ENCODE measurements at places on chromosomes 12 and 14.

- DNase-seq, result peak; percentile 37
Measured at GRCh38 chr14:56339855-56340701, 221.9 kb downstream of the PELI2 start.

- DNase-seq, result no peak
Measured at GRCh38 chr12:77514511-77514910, 316.2 kb upstream of the NAV3 start.

DNA sequence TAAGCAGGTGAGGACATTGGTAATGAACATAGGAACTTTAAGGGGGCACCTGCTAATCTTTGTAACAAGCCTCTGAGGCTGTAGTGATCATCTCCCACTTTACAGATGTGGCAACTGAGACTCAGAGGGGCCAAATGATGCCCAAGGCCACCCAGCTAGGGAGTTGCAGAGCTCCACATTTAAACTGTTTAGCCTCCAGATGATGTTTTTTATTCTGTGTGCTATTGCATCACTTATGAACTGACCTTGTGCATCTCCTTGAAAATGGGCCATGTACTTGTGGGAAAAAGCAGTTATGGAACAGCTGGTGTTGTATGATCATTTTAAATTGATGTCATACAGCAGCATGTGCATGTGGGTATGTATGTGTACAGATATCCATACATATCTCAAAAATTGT lies 41.4 kb downstream of the TPCN1 start:
- DNase-seq, result no peak

- no peak for DNase-seq
Measured at GRCh38 chr14:81936348-81936747, 402.7 kb upstream of the SEL1L start.

DNA sequence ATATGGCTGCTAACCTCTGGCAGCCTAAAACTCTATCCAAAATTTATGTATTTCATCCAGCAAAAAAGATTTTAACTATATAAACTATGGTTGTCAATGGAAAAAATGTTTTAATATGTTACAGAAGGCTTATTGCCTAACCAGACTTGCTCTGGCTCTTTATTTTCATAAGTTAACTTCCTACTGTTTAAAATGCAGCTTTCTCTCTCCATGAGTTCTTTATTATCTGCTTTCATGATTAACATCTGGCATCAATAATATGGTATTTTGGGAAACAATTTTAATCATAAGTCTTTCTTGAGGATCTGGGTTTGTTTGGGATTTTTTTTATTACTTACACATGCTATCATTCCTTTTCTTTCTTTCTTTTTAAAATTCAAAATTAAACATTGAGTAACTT lies 20.5 kb downstream of the KERA start:
- no peak for DNase-seq

GRCh38 chr14:101069666-101070362 lies 166.3 kb upstream of the RTL1 start:
- DNase-seq, result no peak

DNA sequence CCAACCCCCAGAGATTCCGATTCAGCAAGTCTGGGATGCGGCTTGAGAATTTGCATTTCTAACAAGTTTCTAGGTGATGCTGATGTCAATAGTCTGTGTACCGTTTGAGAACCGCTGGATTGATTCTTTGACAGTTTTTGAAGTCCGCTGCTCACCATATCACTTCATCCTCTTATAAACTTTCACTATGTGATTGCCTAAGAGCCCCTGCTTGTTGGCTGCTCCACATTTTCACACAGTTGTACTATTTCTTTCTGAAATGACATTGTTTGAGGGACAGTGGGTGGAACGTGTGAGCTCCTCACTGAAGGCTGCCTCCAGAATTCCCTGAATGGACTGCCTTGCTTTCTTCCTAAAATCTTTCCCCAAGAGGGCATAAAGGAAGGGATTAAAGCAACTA lies 7.7 kb downstream of the C3AR1 start:
- DNase-seq, result no peak

- no peak for DNase-seq
Measured at GRCh38 chr14:59998564-59998963, 78.6 kb downstream of the LRRC9 start.

- no peak for DNase-seq
Measured at GRCh38 chr12:108131657-108132126, 2.6 kb downstream of the WSCD2 start.

GRCh38 chr14:88140874-88141273 lies 135.9 kb downstream of the GPR65 start:
- no peak for DNase-seq

DNA sequence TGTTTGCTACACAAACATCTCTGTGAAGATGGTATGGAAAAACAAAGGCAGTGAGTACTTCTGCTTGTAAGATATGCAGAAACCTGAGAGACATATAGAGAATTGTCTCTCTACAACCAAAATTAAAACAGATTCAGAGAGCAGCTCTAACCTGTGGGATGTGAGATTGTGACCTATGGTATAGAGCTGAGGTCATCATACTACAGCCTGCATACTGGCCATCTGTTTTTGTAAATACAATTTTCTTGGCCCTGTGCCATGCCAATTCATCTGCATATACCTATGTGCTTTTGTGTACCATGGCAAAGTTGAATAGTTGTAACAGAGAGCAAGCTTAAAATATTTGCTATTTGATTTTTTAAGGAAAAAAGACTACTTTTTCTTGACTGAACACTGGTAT lies 99.6 kb downstream of the LMO3 start:
- DNase-seq, result no peak

GRCh38 chr14:96574633-96575632 lies 72.8 kb downstream of the PAPOLA start:
- no peak for DNase-seq

DNA sequence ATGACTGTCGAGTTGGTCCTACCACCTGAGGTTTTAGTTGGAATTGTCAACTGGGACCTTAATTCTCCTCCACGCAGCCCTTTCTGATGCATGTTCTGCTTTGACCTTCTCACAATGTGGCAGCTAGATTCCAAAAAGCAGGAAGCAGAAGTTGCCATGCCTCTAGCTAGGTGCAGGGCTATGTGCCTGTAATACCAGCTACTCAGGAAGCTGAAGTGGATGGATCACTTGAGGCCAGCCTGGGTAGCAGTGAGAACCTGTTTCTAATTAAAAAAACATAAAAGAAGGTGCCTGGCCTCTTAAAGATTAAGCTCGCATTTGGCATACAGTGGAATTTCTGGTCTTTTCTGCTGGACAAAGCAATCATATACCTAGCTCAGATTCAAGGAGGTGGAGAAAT lies 77.1 kb downstream of the FGD4 start:
- no peak for DNase-seq

- no peak for DNase-seq
Measured at GRCh38 chr14:70108419-70108818, 80.3 kb downstream of the SLC8A3 start.
